ENCODE measurements at places on chromosomes 4 and X.

- peak; percentile 25 for DNase-seq
Measured at GRCh38 chr4:37780444-37781130, 45.9 kb upstream of the PGM2 start.

GRCh38 chrX:44314808-44315207 lies 28.7 kb downstream of the EFHC2 start:
- DNase-seq: no peak

GRCh38 chrX:25858273-25858880 lies 279.8 kb upstream of the MAGEB18 start:
- DNase-seq: no peak

DNA sequence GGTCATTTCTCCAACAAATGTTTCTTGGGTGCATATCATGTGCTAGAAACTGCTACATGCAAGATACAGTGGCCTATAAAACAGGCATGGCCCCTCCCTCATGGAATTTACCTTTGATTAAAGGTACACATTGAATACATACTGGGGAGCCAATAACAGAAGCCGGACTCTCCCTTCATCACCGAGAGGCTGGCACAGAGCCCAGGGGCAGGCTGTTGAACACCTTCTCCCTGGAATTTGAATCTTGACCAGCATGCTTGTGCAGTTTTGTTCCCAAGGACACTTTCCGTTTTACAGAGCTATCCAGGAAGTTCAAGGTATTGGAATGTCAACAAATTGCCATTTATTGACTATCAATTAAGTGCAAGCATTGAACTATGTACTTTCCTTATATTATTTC lies 33.2 kb downstream of the PPARGC1A start:
- no peak for DNase-seq

- DNase-seq: no peak
Measured at GRCh38 chrX:154419688-154420401, 8.5 kb downstream of the TAFAZZIN start.

GRCh38 chrX:120115438-120115963 lies at the start of gene RHOXF1:
Gene RHOXF1 (minus strand): TSS chrX:120115913. CDS start chrX:120115862, 51 bp downstream.
- no peak for DNase-seq

- no peak for DNase-seq
Measured at GRCh38 chr4:78778530-78778929, 2.4 kb downstream of the BMP2K start.

DNA sequence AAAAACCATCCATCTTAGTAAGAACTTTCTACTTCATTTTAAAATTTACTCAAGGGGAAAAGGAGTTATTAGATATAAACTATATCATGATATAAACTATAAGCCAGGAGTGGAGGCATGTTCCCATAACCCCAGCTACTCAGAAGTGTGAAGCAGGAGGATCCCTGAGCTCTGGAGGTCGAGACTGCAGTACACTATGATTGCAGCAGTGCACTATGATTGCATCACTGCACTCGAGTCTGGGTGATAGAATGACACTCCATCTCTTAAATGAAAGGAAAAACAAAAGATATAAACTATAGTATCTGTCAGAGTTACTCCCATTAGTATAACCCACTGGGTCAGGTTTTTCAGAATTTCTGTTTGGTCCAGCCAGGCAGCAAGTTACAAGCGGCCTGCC lies 47.6 kb downstream of the RPS3A start:
- no peak for DNase-seq

- peak; percentile 76 for DNase-seq
Measured at GRCh38 chr4:4334798-4335520, 44.9 kb downstream of the ZBTB49 start.

DNA sequence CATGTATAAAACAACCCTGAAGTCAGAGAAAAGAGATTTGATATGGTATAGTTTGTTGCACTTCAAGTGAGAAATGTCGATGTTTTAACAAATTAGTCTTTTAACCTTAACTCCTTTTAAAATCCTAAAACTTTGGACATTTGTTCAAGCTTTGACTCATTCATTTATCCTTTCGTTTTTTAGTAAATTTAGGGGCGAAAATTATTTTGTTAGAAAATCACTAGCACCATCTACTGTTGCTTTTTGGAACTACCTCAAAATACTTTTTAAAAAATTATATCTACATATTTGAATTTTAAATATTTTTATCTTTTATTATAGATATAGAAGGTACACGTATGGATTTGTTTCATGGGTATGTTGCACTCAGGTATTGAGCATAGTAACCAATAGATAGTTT lies 165.1 kb upstream of the POF1B start:
- DNase-seq: no peak

DNA sequence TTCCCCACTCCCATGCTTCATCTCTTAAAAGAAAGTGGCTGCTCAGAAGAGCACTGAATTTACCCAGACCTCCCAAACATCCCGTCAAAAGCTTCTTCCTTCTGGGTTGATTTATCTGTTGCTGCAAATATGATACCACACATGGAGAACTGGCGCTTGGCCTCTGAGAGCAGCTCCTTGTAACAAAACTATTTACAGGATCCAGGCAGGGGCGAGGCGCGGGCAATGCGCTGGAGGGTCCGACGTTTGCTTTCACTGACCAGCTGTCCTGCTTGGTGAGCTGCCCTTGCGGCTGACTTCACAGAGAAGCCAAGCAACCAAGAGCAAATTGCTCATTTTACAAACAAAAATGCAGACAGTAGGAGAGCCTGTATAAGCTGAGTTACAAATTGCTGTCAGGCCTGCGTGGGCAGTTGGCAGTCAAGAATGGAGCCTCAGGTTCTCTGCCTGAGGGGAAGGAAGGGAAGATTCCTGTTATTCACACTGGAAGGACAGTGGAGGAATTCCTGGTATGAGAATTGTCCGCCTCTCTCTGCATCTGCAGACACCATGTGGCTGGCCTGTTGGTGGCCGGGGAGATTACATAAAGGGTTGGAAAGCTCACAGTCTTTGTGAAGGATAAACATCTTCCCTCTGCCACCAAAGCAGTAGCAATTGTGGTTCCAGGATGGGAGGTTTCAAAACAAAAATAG lies 192.2 kb upstream of the LEF1 start:
- DNase-seq: no peak

DNA sequence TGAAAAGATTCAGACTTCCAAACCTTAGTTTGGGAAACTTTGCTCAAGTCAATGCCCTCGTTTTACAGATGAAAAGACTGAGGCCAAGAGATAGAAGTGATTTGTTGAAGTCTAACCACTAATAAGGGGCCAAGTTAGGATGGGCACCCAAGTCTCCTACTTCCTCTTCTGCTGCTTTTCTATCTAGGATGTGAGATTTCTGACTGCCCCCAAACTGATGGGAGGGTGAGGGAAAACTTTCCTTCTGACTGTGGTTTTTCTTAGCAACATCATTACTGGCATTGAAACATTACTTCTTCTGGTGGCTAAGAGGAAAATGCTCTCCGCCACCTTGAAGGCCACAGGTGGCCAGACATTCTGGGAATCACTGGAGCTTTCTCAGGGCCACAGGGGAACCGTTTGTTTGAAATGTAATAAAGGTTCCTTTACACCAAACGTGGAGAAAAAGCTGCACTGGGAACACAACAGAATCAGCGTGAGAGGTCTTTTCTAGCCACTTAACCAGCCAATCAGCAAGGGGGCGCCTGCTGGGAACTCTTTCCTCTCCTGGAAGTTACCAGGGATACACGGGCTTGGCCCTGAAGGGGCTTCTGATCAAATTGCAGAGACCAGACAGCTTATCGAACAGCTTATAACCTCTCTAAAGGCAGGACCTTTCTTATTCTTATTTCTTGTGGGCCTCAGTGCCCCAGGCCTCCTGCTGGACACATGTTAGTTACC lies 115.9 kb upstream of the TEX13D start:
- DNase-seq: no peak

DNA sequence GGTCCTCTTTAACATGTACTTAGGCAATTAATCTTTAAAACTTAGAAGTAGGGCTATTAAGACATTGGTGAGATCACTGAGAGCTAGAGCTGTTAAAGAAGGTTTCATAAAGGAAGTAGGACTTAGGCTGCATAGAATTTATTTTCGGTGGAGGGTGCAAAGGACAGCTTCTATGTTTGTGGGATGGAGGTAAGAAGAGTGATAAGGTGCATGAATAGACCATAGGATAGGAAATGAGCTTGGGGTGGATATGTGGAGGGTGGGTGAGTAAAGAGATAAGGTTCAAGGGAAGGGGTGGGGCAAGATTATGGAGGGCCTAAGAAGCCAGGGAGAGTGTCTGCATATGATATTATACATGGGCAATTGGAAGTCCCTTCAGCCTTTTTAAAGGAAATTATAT lies 15.9 kb downstream of the RTL9 start:
- DNase-seq: no peak

DNA sequence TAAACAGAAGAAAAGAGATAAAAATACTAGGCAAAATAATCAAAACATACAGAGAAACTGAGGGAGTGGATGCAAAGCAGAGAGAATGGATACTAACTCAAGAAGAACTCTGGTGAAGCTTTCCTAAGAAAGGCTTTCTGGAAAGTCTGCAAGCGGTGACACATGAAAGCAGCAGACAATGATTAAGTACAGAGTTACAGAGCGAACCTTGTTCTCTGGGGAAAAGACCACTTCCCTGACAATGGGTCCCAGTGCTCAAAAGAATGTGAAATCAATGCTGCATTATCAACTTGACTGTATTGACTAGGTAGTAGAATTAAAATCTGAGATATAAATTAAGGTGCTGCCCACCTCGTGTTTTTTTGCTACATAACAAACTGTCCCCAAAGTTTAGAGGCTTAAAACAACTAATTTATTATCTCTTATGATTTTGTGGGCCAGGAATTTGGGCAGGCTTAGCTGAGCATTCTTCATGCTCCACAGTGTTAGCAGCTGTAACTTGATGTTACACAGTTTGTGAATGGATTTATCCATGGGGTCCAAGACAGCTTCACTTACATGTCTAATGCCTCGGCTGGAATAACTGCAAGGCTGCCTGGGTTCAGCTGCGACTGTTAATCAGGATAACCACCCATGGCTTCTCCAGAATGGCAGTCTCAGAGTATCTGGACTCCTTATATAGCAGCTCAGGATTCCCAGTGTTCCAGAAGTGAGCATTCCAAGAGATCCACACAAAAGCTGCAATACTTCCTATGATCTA lies 106.9 kb upstream of the INPP4B start:
- no peak for DNase-seq

DNA sequence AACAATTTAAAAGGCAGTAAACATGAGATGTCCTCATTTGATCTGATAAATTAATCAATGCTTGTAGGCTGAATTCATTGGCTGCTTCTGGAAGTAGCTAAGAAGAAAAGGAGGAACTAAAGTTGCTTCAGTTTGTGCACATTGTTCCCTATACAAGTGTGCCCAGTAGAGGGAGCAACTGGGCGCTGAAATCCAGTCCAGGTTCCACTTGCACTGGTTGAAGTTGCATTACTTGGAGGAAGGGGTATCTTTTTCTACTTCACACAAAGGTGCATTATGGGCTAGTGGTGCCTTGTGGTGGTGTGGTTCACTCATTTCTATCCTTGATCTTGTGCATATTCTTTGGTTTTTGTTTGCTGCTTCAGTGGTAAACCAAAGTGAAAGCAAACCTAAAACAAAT lies 67.9 kb upstream of the SOX3 start:
- peak; percentile 31 for DNase-seq

- no peak for DNase-seq
Measured at GRCh38 chrX:133586443-133586842, 171.2 kb upstream of the GPC4 start.

- DNase-seq: no peak
Measured at GRCh38 chr4:69617083-69617694, 22.3 kb downstream of the UGT2A2 start.

- DNase-seq: no peak
Measured at GRCh38 chr4:3367866-3368265, 73.9 kb upstream of the HGFAC start.

DNA sequence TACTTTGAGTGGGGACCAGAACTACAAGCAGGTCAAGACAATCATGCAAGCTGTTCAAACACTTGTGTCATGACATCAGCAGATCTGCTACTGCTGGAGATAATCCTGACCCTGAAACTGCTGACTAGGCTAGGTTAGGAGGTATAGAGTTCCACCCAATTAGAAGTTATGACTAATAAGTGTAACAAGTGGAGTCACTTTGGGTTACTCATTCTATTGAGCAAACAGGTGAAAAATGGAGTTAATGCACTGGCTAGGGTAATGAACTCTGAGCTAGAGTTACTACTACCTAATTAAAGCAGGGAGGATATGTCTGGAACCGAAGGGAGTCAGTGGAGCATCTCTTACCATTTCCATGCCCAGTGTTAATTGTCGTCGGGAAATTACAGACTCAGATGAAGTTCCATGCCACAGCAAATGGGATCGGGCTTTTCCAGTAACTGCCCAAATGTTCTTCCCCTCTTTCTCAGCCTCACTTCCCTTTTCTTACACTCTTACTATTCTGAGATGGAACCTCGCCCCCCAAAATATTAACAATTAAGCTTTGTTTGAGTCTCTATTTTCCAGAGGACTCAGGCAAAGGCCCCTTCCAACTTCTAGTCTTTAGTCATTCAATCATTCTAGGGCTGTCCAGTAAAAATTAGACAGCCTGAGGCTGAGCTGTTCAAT lies 19.8 kb upstream of the MANBA start:
- DNase-seq: peak; percentile 27

DNA sequence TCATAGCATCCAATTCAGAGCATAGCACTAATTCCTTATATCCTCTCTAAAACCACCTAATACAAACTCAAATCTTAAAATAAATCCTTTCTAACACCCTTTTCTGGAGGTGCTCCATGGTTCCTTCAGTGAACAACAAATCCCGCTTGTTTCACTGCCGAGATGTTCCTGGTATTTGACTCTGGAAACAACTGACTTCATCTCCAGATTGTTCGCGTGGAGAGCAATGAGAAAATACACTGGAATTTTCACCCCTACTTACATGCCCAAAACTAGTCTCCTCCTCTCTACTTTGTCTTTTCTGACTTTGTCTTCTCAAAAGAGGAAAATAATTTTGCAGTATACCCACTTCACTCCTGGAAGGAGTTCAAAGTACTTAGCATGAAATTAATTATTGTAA lies 129.0 kb downstream of the PLS3 start:
- DNase-seq: no peak

Data from activated CD4-positive, alpha-beta T cell treated with anti-CD3 and anti-CD28 coated beads, Interleukin-2, Interleukin-4, amounts not matched to agents 100 ng/mL and 50 ng/mL, durations not matched to agents 16 hours and 8 hours (primary cell).